ENCODE measurements at places on chromosomes 5 and 9.
A peak's percentile ranks its signal among the peaks of the same experiment; 100 is the strongest.

DNA sequence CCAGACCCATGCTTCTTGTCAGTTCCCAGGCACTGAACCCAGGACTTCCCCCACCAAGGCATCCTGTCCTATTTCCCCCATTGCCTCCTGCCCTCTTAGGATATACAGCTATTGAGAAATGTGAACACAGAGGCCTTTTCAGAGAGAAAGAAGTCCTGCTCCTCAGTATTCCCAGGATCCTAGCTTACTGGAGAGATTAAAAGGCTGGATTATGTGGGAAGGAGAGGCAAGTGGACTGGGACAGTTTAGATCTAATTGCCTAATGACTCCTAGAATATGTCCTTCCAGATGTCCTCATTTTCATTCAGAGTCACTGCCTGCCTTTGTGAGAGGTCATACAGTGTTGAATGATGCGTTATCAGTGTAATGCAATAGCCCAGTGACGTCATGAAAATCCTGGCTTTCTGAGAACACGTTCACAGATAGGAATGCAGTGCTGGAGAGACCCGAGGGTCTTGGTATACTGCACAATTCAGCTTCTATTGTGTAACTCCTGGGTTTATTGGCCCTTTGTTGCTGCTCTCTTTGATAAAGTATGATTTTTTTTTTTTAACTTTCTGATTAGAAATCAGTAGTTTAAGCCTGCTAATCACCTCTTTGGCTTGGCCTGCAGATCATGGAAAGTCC, 26.2 kb downstream of the WWC1 start:
- DNase-seq: no peak

DNA sequence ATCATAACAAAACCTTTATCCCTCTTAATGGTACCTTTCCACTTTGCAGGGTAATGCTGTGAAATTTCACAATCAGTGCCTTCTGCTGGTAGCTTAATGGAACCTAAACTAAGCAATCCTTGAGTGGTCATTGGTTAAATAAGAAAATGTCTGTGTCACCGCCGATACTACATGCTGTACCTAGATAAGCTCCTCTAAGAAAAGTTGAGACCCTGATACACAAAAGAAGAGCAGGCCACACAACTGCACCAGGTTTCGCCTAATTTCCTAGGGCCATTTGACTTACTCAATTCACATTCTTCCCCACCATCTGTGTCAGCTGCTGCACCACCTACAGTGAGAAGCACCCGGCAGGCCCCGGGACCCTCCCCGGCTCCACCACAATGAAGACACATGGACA, 9.0 kb upstream of the EDF1 start:
- no peak for DNase-seq

- DNase-seq: no peak
Observed at GRCh38 chr9:72441848-72442607, 77.0 kb upstream of the ZFAND5 start.

DNA sequence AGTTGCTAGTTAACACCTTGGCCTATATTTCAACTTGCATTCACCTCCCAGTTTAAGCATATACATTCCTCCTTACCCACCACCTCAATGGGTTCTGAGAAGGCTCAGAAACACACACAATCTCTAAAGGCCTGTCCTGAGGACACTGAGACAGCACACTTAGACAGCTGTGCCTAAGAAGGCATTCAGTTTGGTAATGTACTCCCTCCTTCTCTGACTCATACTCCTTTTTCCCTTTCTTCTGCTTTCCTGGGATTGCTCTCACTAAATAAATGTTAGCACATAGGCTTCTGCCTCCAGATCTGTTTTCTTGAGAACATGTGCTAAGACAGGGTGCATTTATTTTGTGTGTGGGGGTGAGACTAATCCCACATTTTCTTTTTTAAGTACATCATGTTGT, 456.8 kb upstream of the CDH6 start:
- DNase-seq: no peak

DNA sequence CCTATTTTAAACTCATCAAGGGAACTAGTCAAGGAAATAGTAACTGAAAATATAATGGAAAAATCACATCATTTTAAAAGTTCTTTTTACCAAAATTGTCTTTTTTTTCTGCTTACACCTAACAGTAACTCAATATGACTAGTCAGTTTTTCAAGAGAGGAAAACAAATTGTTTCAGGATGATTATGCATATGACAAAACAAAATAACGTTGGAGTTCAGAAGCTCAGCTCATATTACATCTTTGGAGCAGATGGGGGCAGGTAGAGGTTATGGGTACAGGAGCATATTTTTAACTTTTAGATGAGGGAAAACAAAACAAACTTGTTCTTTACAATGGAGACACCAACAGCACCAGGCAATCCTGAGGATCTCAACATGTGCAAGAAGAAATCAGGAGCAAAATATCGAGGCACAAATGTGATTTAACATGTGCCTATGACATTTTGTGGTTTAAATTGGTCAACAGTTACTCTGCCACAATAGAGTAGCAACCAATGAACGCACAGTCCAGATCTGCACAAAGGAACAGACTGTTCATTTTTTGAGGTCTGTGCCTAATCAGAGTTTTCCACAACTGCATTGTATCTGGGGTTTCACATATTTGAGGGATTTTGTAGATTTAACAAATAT, 659.0 kb downstream of the ANXA1 start:
- DNase-seq: no peak

GRCh38 chr9:137429974-137430722, 7.0 kb downstream of the NOXA1 start:
- no peak for DNase-seq

DNA sequence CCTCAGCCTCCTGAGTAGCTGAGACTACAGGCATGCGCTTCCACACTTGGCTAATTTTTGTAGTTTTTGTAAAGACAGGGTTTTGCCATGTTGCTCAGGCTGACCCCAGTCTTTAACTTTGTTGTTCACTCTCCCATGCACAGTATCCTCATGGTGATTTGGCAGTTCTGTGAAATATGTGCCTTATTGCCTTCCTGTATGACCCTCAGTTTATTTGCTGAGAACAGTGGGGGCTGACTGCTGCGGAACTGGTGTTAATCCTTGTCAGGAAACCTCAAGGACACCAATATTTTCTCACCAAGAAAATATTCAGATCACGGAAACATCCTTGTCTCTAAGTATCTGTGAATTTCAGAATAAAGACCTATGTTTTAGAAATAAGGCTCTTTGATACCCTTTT, 287.8 kb downstream of the ARRDC3 start:
- DNase-seq: no peak

GRCh38 chr5:153086486-153086885, 404.0 kb upstream of the GRIA1 start:
- DNase-seq: peak; percentile 30

- DNase-seq: no peak
Observed at GRCh38 chr5:23303435-23303834, 204.0 kb upstream of the PRDM9 start.

DNA sequence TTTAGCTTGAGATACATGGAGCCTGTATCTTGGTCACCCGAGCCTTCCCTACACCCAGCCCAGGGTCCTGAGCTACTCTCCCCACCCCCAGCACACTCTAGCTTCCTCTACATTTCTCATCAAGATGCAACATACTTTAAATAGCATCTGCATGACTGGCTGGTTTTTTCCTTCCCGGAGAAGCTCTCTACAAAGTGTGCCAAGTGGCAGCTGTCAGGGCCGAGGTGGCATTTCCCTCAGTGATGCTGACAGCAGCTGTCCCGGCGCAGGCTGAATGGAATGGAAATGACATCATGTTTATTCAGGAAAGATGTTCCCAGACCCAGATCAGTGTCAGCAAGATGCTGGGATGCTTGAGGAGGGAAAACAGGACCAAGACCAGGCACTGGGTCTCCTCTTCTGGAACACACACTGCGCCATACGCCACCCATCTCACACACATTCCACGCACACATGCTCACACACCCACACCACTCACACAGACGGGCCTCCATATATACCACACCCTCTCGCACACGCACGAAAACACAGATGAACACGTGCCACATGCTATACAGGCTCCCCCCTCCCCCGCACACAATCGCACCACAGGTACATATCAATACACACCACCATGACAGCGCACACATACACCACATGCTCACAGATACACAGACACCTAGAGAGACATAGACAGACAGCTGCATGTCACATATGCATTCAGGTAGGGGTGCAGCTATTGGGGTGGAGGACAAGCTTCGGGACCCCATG, 67.8 kb downstream of the LHX2 start:
- peak; percentile 86 for DNase-seq

DNA sequence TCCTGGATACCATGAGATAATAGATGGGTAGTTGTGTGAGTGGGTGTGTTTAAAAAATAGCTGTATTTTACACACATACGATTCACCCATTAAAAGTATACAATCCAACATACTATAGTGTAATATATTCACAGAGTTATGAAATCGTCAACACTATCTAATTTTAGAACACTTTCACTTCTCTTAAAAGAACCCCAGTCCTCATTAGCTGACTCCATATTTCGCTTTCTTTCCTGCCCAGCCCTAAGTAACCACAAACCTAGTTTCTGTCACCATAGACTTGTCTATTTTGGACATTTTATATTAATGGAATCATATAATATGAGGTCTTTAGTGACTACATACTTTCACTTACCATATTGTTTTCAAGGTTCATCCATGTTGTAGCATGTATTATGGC, 63.8 kb upstream of the S1PR3 start:
- no peak for DNase-seq

DNA sequence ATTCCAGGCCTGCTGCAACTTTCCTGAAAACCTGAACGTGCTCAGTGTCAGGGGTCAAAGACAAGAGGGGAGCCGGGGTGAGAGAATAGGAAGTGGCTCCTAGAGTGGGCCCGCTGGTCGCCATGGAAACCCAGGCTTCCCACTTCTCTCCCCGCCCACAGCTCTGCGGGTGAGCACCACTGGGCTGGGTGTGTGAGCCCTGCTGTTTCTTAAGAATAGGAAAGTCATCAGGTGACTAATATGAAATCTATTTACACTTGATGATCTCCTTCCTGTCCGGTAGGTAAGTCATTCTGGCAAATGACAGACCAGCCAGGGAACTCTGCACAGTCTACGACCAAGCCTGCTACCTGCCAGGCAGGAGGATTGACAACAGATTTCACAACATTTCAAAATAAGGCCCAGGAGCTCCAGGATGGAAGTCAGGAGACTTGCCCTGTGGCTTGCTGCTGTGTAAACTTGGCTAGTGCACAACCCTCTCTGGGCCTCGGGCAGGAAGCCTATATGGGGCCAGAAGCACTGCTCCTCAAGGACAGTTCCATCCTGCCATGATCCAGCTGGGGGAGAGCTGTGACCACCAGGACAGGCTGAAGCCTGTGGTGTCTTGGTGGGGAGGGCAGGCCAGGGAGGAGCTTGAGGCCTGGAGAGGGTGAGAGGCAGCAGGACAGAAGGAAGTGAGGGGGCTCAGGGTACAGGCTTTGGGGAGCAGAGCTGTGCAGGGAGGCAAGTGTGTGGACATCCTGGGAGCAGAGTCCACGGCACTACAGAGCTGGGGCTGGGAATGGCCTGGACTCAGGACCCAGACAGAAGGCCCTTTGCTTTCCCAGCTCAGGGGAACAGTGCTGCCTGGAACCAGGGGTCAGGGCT, 60.6 kb downstream of the SHB start:
- no peak for DNase-seq
